Renal cortex interstitium (tissue), 15 donors: ENCODE measurements at places on chromosomes 1 and 21.
A peak's percentile ranks its signal among the peaks of the same experiment; 100 is the strongest.

- DNase-seq: no peak
Measured at GRCh38 chr1:58204284-58204683, 342.2 kb downstream of the OMA1 start.

DNA sequence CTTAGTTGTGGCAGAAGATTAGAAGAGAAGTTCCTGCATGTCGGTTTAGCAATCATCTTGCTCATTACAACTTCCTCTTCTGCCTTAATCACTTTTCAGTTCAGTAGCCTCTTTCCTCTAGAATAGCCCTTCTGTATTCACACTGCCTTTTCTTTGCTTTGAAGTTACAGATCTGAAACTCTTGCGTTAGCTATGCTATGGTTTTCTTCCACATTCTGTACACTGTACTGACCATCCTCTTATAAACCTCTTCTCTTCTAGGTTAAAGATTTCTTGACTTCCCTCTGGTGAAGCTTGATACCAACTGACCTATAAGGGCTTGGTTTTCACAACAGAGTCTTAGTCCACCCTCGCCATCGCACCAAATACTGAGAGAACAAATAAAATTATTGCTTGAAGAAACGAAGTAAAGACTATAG, 35.0 kb downstream of the C21orf91 start:
- no peak for DNase-seq

DNA sequence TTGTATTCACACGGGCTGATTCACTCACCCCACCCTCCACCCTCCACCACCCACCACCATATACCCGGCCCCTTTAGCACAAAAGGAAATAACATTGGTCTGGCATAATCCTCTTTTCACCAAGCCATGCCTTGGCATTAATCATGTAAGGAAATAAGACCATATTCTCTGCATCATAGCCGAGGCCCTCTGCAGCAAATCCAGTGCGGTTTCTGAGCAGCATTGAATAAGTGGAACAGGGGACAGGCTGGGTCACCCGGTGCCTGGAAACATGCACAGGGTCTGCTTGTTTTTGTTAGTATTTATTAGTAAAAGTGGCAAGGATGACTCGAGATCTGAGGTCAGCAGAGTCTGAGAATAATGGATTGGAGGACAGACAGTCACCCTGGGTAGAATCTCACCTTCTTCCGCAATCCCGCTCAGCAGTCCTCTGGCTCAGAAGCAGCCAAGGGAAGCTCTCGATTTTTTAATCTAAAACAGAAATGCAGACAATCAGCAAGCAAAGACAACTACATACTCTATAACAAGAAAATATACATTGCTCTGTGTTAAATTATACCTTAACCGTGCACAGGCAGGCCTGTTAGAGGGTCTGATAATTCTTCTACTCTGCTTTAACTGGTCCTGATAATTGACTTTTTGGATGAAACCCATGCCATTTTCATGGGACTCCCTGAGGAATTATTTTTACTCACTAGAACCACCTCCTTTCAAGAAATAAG, 52.4 kb upstream of the CDC42BPA start:
- DNase-seq: no peak

GRCh38 chr1:222117809-222118208, 375.9 kb upstream of the DUSP10 start:
- DNase-seq: no peak

DNA sequence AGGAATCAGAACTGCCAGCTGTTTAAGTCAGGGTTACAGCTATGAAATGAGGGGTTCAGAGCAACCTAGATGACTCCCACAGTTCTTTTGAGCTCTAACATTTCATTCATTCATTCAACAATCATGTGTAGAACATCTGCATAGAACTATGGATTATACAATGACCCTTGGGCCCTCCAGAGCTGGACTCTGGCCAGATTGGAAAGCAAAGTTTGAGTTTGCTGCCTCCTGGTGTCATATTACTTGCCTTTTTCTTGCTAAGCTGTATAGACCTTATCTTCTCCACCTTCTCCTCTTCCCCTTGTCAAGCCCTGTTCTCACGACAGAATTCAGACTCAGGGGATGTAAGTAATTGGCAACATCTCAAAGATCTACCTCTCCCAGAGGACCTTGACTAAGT, 4.0 kb downstream of the CASQ2 start:
- peak; percentile 32 for DNase-seq

DNA sequence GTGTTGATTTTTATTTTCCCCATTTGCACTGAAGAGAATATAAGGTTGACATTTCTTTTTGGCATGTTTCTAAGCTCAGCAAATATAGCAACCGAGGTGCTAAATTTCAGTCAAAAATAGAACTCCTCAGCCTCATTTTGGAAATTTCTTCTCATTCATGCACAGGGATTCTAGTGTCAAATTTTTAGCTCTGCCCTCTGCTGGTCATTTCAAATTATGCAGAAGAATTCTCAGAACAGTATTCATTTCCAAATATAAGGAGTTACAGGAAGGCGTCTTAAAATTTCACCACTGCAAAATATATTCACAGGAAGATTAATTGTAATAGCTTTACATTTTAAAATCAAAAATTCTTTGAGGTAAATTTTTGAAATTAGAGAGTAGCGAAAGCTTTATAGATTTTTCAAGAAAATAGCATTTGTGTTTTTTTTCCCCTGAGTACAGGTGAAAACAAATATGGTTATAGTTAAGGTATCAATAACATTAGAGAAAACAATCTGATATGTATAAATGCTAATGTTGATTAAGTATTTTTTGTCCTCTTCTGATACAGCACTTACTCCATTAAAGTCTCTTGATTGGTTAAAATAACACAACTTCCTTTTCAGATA, 57.9 kb downstream of the FMN2 start:
- DNase-seq: peak; percentile 25
